ENCODE measurements at places on chromosomes 4 and X.

- DNase-seq, result no peak
Observed at GRCh38 chr4:38787693-38788092, 4.9 kb upstream of the TLR10 start.

DNA sequence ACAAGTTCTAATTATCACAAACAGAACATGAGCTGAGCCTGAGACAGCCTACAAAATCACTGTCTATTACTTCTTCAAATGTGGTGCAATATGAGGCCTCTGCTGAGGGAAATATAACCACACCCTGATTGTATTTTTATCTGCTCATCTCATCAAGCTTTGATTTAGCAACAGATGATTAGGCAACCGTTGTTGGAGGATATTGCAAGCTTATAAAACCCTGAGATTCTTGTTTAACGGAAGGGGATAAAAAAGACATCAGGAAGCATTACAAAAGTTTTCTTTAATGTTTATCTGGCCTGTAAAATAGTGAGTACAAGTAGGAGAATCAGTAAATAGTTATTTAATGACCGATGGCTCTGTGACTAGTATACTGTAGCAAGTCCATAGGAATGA, 108.5 kb downstream of the ZNF330 start:
- no peak for DNase-seq

DNA sequence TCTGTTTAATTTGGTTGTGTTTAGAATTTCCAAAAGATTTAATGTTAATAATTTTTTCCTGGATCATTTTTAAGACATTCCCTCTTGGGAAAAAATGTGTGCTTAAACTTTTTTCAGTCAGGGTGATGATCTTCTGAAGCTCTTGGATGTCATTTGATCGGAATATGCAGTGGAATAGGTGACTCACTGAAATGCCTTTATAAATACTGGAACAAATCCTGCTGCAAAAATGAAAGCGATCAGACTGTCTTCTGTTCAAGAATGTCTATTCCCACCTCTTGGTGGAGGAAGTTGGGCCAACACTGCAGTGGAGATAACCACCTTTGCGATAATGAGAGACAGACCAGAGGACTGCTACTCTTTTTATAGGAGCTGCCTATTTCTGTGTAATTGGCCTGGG, 46.7 kb downstream of the LARP1B start:
- DNase-seq, result no peak

DNA sequence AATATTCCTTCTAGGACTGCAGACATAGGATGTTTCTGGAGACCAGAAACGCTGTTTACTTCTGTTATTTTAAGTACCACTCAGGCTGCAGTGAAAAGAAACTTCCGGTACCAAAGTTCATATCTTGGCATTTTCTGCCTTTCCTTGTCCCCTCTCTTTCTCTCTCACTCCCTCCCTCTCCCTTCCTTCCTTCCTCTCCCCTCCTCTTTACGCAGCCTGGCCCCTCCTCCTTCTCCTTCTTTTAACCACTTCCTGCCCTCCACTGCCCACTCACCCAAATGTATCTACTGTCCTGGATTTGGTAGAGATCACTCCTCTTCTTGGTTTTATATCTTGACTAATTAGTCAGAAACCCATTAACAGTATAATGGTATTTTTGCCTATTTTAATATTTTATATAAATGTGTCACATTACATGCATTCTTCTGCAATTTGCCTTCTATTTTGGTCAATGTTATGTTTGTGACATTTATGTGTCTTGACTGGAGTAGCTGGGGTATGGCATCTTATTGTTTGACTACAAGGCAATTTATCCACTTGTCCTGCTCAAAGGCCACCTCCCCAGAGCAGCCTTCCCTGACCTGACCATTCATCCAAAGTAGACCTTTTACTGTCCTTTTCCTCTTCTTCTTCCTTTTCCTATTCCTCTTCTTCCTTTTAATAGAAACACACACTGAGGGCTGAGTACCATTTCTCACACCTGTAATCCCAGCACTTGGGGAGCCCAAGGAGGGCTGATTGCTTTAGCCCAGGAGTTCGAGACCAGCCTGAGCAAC, 56.9 kb downstream of the BCOR start:
- DNase-seq, result no peak

DNA sequence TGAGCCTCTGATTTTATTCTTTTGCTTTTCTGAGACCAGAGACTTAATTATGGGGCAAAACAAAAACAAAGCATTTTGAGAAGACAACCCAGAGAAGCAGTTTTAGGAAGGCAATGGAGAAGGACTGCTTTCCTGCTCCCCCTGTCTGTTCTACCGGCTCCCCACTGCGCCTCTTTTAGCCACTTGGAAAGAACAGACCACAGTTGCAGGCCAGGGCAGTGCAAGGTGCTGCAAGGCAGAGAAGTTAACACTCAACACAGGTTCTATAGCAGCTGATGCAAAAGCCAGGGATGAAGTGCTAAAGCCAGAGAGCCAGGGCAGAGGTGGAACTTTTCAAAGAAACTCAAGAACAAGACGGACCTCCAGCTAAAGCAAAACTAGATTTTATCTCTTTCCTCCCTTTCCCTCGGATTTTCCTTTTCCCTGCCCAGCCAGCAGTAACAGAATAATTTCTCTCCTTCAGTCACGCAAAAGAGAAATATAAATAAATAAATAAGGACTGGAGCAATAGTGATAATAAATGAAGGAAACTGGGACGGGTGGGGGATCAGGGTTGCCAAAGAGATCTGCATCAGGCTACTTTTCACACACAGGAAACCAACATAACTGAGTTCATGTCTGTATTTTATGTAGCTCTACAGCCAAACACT, 10.4 kb downstream of the SH3RF1 start:
- DNase-seq, result no peak

- no peak for DNase-seq
Observed at GRCh38 chr4:41646862-41647261, 101.7 kb downstream of the PHOX2B start.

DNA sequence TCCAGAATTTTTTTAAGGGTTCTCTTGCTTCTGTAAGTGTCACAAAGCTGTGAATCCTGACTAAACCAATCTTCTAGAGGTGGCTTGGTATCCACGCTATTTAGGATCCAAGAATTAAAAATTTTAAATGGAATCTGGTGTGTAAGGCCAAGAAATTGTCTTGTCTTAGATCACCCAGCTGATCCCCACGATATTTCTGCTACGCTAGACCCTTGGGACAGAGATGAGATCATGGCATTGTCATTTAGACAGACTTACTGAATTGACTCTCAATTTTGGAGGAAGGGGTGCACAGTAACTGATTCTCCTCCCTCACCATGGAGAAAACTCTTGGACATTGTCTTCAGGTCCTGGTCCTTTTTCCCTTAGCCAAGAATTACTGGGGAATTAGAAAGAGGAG, 5.7 kb downstream of the GPRIN3 start:
- DNase-seq, result no peak

DNA sequence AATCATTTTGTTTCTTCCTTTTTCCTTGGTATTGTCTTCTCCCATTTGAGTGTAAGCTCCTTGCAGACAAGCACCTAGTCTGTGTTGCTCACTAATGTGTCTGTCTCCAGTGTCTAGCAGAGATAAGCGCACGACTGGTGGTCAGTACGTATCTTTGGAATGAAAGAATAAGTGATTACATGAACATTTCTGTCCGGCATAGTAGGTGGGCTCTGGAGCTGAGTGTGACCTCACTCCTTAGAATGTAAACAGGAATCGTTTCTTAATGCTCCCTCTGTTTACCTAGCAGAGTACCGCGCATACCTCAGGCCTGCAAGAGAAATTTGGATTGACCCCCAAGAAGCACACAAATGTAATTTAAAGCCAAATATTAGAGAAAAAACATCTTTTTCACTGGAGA, 235.4 kb downstream of the MAML3 start:
- no peak for DNase-seq

DNA sequence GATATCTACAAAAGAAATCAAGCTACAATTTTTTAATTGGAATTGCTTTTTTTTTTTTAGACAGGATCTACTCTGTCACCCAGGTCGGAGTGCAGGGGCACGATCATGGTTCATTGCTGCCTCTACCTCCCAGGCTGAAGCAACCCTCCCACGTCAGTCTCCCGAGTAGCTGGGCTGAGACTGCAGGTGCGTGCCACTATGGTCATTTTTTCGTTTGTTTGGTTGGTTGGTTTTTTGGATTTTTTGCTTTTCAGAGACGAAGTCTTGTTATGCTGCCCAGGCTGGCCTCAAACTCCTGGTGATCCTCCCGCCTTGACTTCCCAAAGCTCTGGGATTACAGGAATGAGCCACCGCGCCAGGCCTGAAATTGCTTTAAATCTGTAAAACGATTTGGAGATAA, 15.6 kb downstream of the RGN start:
- DNase-seq, result no peak

DNA sequence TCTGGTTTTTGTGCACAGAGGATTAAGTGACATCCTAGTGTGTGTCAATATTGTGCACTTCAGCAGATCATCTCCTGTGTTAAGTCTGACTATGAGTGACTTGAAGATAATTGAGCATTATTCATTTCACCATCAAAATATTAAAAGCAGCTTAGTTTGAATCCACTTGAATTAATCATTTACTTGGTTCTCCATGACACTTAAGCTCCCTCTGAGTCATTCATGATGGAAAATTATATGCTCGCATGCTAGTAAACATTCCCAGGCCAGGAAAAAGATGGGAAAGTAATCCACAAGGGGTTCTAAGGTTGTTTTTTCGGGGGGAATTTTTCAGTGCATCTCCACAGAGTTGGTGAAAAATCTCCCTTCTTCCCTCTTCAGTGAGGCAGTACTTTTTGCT, 97.2 kb upstream of the EOLA2 start:
- no peak for DNase-seq

GRCh38 chrX:80511969-80512760, 91.9 kb downstream of the TENT5D start:
- DNase-seq, result no peak

GRCh38 chrX:120294651-120295050, 16.6 kb downstream of the TMEM255A start:
- no peak for DNase-seq

- DNase-seq, result no peak
Observed at GRCh38 chr4:16695896-16696295, 202.5 kb downstream of the LDB2 start.

DNA sequence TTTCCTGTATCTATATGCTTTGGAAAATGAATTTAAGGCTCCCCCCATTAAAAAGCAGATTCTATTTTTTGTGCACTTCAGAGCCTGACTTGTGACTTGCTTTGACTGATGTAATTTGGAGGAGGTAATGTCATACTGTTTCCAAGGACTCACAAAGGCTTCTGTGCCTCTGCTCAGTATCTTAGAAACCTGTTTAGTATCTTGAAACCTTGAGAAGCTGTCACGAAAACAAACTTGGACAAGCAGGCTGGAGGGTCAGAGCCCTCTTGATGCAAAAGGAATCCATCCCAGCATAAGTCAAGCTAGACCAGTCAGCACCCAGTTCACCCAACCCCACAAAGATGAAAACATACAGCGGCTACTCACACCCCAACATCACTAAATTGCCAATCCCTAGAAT, 560.0 kb upstream of the PCDH7 start:
- DNase-seq, result no peak

DNA sequence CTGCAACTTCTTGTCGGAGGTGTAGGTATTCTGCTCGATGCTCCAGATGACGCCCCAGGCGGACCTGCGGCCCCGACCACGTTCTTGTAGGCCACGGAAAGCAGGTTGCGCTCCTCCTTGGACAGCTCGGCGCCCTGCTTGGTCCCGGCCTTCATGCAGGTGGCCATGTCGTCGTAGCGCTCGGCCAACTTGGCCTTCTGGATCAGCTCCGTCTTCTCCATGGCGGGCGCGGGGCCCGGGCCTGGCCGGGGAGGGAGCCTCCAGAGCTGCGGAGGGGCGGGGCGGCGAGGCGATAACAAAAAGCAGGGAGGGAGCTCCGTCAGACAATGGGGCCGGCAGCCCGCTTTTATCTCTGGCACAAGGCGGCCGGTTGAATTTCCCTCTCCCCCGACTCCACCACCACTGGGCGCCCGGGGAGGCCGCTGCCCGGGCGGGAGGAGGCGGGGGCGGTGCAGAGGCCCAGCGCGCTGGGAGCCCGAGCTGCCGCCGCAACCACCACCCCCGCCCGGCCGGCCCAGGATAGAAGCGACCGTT, 28.3 kb upstream of the DRP2 start:
- peak; percentile 32 for DNase-seq

DNA sequence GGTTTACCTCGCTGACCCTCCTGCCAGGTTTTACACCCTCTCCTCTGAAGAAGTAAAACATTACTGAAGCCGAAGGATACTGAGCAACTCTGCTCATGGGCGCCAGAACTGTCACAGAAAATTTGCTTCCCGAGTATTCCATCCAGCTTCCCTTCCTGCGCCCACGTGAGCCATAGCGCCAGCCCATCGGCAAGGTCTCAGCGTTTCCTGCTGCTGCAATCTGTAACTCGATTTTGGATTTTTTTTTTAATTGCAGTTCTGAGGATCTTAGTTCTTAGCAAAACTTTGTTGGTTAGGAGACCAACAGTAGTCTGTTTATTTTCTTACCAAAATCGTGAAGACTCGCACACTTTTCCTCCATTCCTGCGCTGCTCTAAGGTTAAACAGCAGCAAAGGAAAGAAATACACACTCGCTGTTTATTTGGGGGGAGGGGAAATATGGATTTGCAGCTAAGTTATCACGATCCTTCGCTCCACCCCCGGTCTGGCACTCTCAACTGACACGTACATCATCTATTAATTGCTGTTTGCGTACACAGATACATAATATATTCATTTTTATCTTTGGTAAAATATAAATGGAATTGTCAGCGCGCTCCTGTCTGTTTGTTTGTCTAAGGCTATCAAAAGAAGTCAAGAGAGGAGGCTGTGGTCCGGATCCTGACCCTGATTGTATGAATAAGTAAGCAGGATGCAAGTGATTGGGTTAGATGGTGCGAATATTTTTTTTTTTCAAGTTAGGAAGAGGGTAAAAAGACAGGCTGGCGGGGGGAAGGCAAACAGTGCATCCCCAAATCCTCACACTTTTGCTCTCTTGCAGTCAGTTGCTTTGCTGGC, at the start of gene TLL1:
Gene TLL1 (plus strand): TSS at position 777 of the 837 bp plus-strand sequence. CDS start 668 bp downstream, outside the sequence.
- DNase-seq, result no peak

DNA sequence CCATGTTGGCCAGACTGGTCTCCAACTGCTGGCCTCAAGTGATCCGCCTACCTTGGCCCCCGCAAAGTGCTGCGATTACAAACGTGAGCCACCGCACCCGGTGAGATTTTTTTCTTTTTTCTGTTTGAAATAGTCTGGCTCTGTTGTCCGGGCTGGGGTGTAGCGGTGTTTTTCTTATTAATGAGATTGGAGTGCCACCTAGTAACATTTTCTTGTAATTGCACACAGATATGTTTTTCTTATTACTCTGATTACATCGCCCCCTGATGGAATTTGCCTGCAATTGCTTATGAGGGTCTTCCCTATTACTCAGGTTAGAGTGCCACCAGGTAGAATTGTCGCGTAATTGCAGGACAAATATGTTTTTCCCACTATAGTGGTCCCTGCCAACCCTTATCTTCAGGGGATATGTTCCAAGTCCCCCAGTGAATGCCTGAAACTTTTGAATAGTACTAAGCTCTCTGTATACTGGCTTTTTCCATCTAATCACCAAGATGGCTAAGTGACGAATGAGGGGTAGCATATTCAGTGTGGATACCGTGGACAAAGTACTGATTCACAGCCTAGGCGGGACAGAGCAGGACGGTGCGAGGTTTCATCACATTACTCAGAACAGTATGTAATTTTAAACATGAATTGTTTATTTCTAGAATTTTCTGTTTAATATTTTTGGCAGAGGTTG, 8.6 kb upstream of the PDHA1 start:
- DNase-seq, result no peak

Measured in progenitor cell of endocrine pancreas (in vitro differentiated cells).